ENCODE measurements at places on chromosomes 2 and 18.

DNA sequence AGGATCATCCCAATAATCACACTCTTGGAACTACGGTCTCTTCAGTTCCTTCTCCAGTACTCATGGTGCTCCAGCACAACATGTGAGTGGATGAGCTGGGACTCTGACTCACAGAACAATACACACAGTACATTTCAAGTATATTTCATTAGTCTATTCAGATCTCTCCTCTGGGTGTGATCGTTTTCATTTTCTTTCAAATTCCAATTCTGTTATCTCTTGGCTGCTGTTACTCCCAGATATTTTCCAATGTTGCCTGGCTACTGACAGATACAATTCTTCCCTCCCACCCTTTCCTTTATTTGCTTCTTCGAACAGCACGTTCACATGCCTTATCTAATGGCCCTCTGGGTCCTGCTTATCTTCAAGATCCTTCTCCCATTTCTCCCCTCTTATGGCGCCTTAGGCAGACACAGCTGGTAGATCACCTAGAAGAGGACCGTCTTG lies 216.0 kb downstream of the ACKR3 start:
- DNase-seq = no peak

DNA sequence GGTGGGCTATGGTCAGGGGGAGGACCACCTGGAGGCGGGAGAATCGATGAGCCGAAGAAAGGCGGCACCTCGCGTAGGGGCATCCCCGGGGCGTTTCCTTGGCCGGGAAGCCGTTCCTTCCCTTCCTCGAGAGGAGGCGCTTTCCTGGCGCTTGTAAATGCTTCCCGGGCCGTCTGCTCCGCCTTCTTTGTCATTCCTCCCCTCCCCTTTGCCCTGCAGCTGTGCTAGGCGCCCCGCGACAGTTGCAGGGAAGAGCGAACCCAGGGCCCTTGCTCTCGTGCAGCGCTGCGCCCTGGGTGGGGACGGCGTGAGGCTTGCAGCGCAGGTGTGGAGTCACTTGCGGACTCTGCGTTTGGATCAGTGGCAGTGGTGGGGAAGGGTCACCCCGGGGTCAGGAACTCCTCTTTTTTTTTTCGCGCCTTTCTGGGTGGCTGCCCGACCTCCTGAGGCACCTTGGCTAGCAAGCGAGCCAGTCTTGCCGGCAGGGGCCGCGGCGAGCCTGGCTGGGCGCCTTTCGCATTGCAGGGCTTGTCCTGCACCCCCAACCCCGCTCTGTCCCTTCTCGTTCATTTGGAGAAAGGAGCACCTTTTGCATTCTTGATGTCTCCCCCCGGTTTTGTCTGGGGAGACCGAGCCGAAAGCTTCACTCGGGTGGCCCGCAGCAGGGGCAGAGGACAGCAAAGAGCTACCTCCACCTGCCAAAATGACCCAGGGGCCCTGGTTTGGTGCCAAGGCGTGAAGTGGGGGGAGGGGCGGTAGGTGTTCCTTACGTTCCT lies 858 bp downstream of the KCNS3 start:
- DNase-seq = no peak

GRCh38 chr2:7338961-7339360 lies 421.7 kb downstream of the RNF144A start:
- no peak for DNase-seq

GRCh38 chr18:23479829-23480505 lies 23.3 kb upstream of the RMC1 start:
- no peak for DNase-seq

DNA sequence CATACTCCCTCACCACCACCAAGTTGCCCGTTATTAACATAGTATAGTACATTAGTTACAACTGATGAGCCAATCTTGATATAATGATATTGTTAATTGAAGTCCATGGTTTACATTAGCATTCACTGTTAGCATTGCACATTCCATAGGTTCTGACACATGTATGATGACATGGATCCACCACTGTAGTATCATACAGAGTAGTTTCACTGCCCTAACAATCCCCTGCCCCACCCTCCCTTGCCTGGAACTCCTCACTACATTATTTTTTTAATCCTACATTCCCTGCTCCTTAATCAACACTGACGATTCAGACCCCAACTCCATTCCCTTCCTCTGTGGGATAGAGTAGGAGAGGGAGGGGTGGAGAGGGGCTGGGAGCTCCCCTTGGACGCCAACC lies 20.2 kb upstream of the ST3GAL5 start:
- DNase-seq = no peak

DNA sequence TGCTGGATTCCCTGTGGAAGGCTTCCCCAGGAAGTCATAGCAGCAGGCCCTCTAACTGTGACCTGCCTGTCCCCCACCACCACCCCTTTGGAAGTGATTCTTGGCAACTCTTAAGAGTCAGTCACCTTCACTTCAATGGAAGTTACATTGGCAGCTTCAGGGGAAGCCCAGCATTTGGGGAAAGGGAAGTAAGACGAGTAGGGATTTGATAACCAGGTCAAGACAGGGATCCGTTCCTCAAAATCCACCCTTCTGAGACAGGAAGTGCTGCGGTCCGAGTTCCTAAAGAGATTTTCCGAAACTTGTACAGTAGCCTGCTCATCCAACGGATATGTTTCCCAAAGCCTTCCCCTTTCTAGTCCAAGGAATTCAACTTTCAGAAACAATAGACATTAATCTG lies 54.2 kb downstream of the MRPL35 start:
- no peak for DNase-seq

- DNase-seq = no peak
Measured at GRCh38 chr2:102083393-102083703, 59.2 kb upstream of the IL1R1 start.

GRCh38 chr2:178152542-178152941 lies 40.3 kb downstream of the RBM45 start:
- no peak for DNase-seq

GRCh38 chr2:95734976-95735890 lies 143.4 kb downstream of the TRIM43 start:
- DNase-seq = no peak

DNA sequence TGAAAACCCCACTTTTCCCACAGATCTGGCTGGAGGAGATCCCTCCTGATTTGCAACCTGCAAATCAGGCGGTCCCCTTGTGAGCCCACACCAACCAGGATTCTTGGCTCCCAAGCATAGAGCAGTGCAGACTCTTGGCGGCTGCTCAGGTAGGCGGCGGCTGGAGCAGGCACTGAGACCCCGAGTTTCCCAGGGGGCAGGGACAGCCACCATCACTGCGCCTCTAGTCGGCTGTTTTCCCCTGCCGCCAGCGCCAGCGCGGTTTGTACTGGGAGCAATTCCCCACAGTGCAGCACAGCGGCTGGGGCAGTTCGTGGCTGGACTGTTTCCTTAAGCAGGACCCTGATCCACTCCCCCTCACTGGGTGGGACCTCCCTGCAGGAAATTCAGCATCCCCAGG lies 323.3 kb downstream of the TRIB2 start:
- DNase-seq = no peak

DNA sequence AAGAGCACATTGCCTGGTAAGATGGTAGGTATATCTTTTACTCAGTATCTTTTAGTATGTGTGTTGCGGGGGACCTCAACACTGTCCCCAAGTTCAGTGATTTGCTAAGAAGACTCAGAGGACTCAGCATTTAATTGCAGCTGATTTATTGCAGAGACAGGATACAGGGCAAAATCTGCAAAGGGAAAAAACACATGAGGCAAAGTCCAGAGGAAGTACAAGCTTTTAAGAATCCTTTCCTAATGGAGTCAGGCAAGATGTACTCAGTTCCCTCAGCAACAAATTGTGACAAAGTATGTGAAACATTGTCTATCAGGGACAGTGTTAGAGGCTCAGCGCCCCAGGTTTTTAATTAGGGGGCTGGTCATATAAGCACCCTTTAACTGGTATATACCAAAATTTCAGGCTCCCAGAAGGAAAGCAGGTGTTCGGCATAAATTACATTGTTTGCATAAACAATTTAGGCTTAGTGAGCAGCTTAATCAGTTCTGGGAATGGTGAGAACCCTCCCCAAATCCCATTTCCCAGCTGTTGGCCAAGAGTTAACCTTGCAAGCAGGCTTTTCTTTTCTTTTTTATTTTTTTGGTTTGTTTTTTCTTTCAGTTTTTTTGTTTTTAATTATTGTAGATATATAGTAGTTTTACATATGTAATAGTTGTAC lies 41.7 kb downstream of the RAB3GAP1 start:
- no peak for DNase-seq

GRCh38 chr2:1360144-1360543 lies 53.1 kb upstream of the TPO start:
- no peak for DNase-seq

GRCh38 chr2:216201692-216202306 lies 92.7 kb downstream of the XRCC5 start:
- DNase-seq = no peak

DNA sequence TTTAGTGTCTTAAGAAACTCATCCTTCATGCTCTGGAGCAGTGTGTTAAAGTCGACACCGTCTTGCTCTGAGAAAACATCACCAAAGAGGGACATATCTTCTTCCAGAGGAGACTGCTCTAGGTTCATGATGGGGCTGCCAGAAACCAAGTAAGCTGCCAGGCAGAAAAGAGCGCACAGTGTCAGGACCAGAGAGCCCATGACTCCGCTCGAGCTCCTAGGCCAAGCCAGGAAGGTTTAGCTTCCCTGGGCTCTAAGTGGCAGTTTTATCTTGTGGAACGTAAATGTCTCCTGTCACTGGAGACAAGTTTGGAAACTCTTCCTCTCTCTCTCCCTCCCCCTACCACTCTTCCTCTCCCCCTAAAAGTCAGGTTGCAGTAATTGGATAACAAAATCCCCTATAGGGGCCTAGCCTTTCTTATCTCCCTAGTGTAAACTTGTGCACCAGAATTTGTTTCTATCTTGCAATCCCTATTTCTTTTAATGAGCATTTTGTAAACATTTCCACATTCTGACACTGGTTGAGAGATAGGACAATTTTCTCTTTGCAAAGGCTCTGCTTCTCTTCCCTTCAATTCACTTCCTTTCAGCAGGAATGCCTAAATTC lies at the start of gene BMP10:
TSS of gene BMP10 (minus strand) at position 239 of the 606 bp plus-strand sequence. CDS start at position 200, 39 bp downstream.
- DNase-seq = no peak

DNA sequence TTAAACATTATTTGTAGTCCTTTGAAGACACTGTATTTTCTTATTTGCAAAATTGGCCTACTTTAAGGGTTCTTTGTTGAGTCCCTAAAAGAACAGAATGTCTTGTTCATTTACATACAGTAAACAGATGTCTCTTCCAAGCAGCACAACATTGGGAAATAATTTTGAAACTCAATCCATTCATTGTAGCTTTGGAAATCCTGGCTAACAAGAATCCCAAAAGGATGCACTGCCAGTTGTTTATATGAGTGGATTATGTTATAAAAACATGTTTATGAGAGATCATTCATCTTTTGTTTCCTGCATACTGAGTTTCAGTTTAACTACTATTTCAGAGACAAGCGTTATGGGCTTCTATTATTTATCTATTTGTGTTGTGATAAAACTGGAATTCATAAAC lies 499.3 kb downstream of the PID1 start:
- no peak for DNase-seq

- DNase-seq = no peak
Measured at GRCh38 chr2:209876211-209876610, 104.6 kb downstream of the UNC80 start.

DNA sequence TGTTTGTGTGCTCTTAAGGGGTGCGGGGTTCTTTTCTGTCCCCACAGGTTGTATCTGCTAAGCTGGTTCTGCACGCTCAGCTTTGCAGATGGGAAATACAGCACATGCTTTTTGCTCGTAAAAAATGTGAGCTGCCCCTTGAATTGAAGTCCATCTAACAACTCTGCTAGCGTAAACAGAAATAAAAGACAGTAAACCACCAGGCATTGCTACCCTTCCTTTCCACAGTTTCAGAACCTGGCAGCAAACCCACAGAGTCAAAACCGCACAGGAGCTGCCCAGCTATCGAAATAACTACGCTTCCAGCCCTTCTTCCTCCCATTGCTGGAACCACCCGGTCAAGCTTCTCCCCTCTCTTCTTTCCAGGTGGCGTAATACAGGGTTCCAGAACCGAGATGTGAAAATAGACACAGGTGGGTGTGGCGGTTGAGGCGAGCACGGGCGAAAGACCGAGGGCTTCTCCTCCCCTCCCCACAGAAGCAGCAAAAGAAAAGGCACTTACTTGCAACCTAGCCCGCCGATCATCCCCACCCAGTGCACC lies 479 bp downstream of the SCN9A start:
- DNase-seq = no peak

GRCh38 chr18:25446972-25447371 lies 95.0 kb upstream of the ZNF521 start:
- DNase-seq = no peak

DNA sequence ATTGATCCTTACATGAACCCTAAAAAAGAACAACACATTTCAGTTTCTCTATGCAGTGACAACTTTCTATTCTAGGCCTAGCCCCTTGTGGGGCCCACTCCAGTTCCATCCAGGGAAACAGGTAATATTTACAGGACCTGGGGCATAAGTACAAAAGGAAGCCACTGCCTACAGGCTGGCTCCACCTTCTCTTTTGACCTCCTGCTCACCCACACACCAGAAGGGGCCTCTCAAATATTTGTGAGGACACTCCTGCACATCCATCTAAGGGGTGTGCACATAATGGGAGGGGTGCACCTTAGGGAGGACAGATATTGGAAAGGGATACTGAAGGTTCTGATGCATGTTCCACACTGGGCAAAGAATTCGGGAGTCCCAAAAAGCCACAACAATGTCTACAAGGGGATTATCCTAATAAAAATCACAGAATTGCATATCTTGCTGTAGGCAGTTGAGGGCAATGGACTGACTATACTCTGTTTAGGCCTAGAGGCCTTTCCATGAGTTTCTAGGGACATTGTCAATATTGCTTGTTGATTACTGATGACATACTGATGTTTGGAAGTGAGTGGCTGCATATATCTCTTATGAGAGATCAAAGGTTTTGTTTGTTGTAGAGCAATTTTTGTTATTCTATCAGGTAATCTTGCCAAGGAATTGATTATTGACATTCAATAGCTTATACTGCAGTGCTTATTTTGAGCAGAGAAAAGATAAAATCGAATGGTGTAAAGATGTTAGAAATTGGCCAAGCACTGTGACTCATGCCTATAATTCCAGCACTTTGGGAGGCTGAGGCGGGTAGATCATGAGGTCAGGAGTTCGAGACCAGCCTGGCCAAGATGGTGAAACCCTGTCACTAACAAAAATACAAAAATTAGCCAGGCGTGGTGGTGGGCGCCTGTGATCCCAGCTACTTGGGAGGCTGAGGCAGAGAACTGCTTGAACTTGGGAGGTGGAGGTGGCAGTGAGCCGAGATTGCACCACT lies 23.8 kb upstream of the HNRNPA3 start:
- no peak for DNase-seq

- no peak for DNase-seq
Measured at GRCh38 chr2:188813857-188814256, 160.3 kb upstream of the COL3A1 start.

GRCh38 chr2:177496921-177497320 lies 104.3 kb downstream of the AGPS start:
- DNase-seq = no peak

Data from stimulated activated CD8-positive, alpha-beta memory T cell treated with anti-CD3 and anti-CD28 coated beads, Interleukin-4, amount 100 ng/mL, for 24 hours (primary cell).